ENCODE measurements at places on chromosomes 2 and 18.

- no peak for DNase-seq
These were observed 44.2 kb upstream of the MFF start for GRCh38 chr2:227280895-227281294.

DNA sequence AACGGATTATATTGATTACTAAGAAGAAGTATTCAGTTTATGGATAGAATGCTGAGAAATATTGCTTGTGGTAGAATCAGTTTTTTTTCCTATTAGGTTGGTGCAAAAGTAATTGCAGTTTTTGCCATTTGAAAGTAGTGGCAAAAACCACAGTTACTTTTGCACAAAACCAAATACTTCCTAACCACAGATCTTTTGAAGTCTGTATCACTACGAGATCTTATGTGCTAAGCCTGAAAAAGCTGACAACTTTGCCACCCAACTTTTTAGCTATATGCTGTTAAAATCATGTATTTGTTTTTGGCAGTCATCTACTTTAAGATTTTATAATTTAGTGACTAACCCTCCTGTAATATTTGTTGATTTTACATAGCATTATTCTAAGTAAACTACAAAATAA, 24.6 kb downstream of the DNAJC10 start:
- DNase-seq = no peak

GRCh38 chr2:167471734-167472133, 583.5 kb downstream of the XIRP2 start:
- DNase-seq = no peak

GRCh38 chr18:21100146-21100545, 11.5 kb downstream of the ROCK1 start:
- DNase-seq = no peak

GRCh38 chr18:54125429-54125828, 99.0 kb downstream of the MBD2 start:
- DNase-seq = no peak

DNA sequence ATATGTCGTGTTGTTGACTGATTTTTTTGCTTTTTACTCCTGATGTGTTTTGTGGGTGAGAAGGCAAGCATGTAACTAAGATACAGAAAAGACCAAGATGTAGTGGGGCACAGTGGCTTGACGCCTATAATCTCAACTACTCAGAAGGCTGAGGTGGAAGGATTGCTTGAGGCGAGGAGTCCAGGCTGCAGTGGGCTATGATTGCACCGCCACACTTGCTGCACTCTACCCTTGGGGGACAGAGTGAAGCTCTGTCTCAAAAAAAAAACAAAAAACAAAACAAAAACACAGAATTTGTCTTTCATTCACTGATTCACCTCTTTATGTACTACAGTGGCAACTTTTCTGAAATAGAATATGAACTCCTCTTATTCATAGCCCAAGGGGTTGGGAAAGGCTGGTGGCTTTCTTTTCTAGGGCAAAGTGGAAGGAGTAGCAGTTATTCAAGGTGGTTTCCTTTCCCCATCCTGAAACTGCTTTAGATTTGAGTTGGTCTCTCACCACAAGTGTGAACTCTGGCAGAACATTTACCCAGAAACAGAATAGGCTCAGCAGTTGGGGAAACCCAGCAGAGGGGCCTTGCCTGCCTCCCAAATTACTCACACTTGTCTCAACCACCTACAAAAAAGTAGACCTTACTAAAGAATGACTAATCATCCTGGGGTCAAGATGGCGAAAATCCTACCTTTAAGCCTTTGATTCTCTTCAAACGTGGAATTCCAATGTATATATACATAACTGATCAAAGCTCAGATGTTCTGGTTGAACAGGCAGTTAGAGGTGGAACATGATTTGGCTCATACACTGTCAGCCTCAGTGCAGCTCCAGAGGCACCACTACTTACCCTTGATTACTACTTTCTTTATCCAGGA, 6.5 kb downstream of the TANK start:
- no peak for DNase-seq

DNA sequence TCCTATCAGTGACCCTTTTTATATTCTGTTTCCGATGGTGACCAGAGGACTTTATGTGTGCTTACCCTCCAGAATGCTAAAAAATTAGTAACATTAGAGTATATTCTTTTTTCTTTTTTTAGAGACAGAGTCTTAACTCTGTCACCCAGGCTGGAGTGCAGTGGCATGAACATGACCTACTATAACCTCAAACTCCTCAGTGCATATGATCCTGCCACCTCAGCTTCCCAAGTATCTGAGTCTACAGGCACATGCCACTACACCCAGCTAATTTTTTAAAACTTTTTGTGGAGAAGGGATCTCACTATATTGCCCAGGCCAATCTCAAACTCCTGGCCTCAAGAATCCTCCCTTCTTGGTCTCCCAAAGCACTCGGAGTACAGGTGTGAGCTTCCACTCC, 74.6 kb downstream of the MALT1 start:
- no peak for DNase-seq

DNA sequence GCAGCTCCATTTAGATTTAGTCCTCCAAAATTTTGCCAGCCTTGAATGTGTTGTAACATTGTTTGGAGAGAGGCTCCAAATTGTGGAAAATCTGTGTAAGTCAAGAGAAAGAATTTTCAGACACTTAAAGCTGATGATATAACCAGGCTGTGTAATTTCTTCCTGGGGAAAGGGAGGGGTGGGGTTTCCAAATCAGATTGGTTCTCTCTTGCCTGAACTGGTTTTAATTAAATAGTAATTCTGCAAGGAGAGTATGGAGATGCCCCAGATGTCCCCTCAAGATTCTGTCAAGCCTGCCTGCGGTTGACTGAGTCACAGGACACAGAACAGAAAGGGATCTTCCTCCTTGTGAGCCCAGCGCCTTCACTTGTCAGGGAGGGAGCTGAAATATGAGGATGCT, 54.5 kb downstream of the C18orf63 start:
- no peak for DNase-seq

Data from small intestine (tissue), 16 donors.